CD4-positive, alpha-beta memory T cell (primary cell): ENCODE measurements at places on chromosomes 6 and 20. TPM values are rescaled to one million over a fixed set of nuclear protein-coding genes. Genes with fewer than 3 reads are reported as not detected.

DNA sequence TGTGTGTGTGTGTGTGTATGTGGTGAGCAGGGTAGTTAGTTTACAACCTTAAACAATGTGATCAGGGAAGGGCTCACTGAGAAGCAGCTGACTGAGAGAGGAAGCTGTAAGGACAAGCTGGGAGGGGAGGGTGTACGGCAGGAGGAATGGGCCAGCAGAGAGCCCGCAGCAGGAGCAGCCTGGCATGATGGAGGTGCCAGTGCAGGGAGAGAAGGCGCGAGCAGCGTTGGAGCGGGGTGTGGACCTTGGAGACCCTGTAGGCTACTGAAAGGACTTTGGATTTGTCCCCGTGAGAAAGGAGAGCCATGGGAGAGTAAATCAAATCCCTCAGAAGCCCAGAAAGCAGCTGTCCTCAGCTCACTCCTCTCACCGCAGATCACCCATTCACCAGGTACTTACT, 18.5 kb downstream of the FAM209B start:
- DNase-seq, result no peak
- no peaks in the 10 kb centered on the region for H3K4me1 ChIP-seq

- no peaks in the 10 kb centered on the region for H3K27me3 ChIP-seq
- H3K4me3 ChIP-seq, result no peak overlapping the region
- no peaks in the 10 kb centered on the region for H3K4me1 ChIP-seq
- H3K36me3 ChIP-seq, result no peaks in the 10 kb centered on the region
- no peak for DNase-seq
- no peak overlapping the region for H3K27ac ChIP-seq
These were observed 538.7 kb upstream of the POU3F2 start for GRCh38 chr6:98295515-98296175.

DNA sequence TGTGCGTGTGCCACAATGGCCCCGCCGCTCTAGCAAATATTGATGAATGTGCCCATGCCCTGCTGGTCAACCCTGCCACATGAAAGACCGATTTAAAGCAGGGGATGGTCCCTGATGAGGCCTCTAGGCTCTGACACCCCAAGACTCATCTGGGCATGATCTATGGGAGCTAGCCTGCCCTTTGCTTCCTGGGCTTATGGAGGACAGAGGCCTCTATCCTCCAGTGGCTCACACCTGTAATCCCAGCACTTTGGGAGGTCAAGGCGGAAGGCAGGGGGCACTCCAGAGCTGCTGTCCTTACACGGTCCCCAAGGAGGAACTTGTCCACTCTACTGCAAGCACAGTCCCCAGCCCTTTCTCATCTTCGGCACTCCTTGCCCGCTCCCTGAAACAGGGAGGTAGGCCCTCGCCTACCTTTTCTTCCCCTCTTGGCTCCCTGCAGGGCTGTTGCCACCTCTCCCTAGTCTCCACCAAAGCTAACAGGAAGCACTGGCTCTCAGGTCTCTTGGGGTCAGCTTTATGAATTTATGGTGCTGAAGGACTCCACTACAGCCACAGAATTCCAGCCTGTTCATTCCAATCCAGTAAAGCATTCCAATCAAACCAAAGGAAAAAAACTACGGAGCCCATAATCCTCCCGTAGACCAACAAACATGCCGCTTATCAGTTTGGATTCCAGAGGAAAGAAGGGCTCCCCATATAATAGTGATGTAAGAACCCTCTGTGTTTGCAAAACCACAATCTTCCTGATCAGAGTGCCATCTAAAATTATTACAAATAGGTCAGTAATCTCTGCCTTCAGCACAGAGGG, 48.7 kb upstream of the FOXQ1 start:
- no peak overlapping the region for H3K4me3 ChIP-seq
- no peak overlapping the region for H3K27ac ChIP-seq
- H3K27me3 ChIP-seq, result no peaks in the 10 kb centered on the region

DNA sequence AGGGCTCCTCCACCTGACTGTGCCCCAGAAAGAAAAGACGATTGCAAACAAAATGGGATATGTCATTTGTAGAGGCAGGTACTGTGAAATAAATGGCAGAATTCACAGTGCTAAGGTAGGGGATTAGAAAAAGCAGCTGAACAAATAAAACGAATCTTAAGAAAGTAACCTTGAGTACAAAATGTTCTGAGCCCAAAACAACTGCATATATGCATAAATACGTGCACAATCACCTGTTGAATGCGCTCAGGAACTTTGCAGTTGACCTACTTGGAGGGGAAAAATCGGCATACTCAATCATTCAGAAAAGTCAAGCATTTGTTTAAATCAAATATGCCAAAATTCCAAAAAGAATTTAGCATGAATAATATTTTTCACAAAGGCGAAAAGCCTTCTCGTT, 772.1 kb upstream of the FLRT3 start:
- H3K27ac ChIP-seq, result no peak overlapping the region
- DNase-seq, result no peak
- H3K36me3 ChIP-seq, result no peaks in the 10 kb centered on the region
- no peaks in the 10 kb centered on the region for H3K4me1 ChIP-seq
- no peak overlapping the region for H3K4me3 ChIP-seq

DNA sequence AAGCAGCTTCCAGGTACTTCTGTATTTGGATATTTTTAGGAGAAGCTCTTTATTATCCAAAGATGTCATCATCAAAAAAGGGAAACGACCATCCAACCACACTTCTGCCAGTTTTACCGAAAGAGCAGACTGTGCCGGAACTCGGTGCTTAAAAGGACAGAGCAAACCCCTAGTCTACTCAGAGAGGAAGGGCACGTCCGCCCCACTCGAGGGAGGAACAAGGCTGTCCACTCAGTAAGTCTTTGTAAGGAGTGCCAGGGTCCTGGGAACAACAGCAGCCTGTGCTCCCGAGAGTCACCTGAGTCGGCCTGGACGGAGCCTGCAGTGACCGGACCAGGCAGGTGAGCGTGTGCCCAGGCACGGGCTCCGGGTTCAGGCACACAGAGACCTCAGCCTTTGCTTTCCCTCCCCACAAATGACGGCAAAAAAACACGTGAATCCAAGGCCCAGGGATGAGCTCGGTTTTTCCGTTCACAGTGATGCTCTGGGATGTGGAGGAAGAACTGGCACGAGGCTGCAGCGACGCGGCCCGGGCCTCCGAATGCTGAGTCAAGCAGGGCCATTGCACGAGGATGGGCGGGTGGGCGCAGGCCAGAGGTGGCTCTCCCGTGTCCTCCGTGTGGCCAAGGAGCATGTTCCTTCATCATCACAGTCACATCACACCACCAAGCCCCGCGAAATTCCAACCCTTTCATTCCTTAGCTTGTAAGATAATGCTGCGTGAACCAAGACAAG, 17.4 kb upstream of the SLCO4A1 start:
- H3K4me3 ChIP-seq, result no peak overlapping the region
- peaks cover 20% of the 10 kb centered on the region for H3K4me1 ChIP-seq
- DNase-seq, result no peak
- no peaks in the 10 kb centered on the region for H3K36me3 ChIP-seq
- H3K27ac ChIP-seq, result no peak overlapping the region

DNA sequence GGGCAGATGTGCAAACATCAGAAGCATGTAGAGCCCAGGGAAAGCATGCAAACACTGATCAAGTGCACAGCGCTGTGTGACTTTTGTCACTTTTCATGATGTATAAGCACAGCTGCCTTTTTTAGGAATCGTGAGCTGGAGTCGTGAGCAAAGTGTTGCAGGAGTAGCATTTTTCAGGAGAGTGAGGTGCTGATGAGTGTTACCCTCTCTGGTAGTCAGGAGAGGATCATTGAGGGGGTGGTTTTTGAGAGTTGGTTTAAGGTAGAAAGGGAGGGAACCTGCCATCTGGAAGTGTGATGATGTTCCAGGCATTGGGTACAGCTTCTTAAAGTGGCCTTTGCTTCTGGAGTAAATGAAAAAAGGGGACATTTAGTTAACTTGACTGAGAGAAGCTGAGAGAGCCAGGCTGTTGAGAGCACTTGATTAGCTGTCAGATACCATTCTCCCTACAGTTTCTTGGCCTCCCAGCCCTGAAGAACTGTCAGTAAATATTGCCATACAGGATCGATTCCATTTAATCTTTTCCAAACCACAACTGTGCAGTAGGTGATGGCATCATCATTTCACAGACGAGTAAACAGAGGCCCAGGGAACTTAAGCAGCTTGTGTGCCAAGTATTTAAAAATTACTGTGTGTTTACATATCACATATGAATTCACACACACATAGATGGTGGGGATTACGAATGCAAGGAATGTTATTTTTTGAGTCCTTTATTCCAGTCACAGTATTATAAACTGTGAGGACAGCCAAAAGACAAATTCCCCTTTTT, 28.9 kb downstream of the TPD52L1 start:
- H3K4me3 ChIP-seq, result no peak overlapping the region
- no peaks in the 10 kb centered on the region for H3K27me3 ChIP-seq
- no peaks in the 10 kb centered on the region for H3K4me1 ChIP-seq
- H3K36me3 ChIP-seq, result no peaks in the 10 kb centered on the region
- no peak overlapping the region for H3K27ac ChIP-seq

DNA sequence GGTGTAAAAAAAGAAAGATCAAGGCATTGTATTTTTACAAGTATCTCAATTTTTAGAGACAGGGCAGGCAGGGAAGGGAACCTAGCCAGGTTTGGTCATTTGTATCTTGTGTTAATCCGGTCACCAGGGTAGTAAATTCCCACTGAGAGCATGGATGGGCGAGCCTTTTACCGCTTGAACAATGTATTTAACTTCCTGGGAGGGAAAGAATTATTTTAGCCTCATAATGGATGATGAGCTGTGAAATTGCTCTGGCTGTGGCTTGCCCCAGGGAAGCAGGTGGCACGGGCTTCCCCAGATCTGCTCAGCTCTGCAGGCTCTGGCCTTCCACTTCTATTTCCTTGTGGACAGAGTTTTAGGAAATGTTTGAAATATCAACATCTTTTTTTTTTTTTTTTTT, 72.9 kb downstream of the TOX2 start:
- H3K4me3 ChIP-seq, result no peak overlapping the region
- no peak overlapping the region for H3K27ac ChIP-seq
- H3K36me3 ChIP-seq, result no peaks in the 10 kb centered on the region
- DNase-seq, result no peak
- no peaks in the 10 kb centered on the region for H3K27me3 ChIP-seq
- peaks cover 11% of the 10 kb centered on the region for H3K4me1 ChIP-seq

- H3K27me3 ChIP-seq, result no peaks in the 10 kb centered on the region
- peaks cover 17% of the 10 kb centered on the region for H3K4me1 ChIP-seq
- DNase-seq, result no peak
- H3K36me3 ChIP-seq, result no peaks in the 10 kb centered on the region
- no peak overlapping the region for H3K27ac ChIP-seq
These were observed 12.7 kb upstream of the SPAG4 start for GRCh38 chr20:35602851-35603495.

- no peaks in the 10 kb centered on the region for H3K27me3 ChIP-seq
- H3K36me3 ChIP-seq, result no peaks in the 10 kb centered on the region
- H3K27ac ChIP-seq, result no peak overlapping the region
- no peak for DNase-seq
These were observed 88.1 kb downstream of the GRM4 start for GRCh38 chr6:34057790-34058189.

DNA sequence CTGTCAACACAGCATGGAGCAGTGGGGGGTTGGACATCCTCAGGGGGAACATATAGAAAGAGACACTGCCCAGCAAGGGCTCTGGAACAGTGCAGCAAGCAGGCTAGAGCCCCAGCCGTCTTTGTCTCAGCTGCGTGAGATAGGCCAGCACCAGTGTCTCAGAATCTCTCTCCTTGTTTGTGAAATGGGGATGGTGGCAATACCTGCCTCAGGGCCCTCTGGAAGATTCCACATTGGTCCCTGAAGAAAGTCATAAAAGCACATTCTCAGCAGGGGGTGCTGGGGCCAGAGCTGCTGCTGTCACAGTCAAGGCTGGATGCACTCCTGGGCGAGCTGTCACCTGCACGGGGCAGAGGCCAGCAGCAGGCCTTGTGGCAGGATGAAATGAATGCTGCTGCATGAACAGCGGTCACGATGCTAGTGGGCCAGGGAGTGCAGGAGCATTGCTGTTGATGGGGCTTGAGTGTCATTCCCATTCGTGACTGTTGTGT, 121.7 kb downstream of the SYCP2 start:
- no peak overlapping the region for H3K27ac ChIP-seq
- no peaks in the 10 kb centered on the region for H3K4me1 ChIP-seq
- no peaks in the 10 kb centered on the region for H3K36me3 ChIP-seq
- no peak for DNase-seq
- H3K4me3 ChIP-seq, result no peak overlapping the region
- no peaks in the 10 kb centered on the region for H3K27me3 ChIP-seq

DNA sequence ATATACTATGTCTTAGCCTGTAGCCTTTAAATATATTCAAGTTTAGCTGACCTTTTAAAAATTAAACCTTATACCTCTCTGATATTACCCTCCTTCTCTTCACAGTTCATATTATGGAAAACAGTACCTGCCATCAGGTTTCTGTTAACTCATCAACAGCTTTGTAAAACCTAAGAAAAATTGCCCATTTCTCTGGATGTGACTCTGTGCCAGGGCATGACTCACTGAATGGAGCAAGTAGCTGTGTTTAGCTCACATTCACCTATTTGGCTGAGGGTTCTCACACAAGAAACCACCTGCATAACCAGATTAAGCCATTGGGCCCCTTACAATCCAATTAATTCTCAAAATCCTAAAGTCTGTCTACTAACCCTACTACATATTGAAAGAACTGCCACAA, 678.8 kb upstream of the MARCKS start:
- no peaks in the 10 kb centered on the region for H3K27me3 ChIP-seq
- no peak for DNase-seq
- no peak overlapping the region for H3K27ac ChIP-seq
- no peak overlapping the region for H3K4me3 ChIP-seq
- no peaks in the 10 kb centered on the region for H3K36me3 ChIP-seq

DNA sequence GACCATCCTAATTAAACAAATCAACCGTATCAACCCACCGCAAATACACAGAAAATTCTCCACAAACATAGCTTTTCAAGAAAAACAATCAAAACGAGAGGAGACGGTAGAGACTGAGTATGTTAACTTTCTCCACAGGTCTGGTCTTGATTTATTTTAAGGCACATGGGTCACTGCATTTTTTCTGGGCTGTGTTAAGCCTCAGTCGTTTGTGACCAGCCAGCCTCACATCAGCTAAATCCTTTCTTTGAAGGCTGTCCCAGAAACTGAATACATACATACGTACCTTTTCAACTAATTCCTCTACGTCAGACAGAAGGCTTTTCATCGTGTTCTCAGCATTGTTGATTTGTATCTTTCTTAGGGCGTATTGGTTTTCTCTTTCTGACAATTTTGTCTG, 69.4 kb downstream of the LAMA4 start:
- no peak for DNase-seq
- no peaks in the 10 kb centered on the region for H3K27me3 ChIP-seq
- no peak overlapping the region for H3K4me3 ChIP-seq
- H3K36me3 ChIP-seq, result no peaks in the 10 kb centered on the region
- H3K4me1 ChIP-seq, result no peaks in the 10 kb centered on the region

The BTNL2 gene
- total RNA-seq, result not detected

The SFTA2 gene
- 0.44 TPM for total RNA-seq

The ECT2L gene
- total RNA-seq, result not detected

The TPD52L1 gene
- total RNA-seq, result 0.33 TPM

The SLC22A16 gene
- not detected for total RNA-seq
